Tibial artery (tissue), 4 donors: ENCODE measurements at places on chromosomes 1 and 21.

DNA sequence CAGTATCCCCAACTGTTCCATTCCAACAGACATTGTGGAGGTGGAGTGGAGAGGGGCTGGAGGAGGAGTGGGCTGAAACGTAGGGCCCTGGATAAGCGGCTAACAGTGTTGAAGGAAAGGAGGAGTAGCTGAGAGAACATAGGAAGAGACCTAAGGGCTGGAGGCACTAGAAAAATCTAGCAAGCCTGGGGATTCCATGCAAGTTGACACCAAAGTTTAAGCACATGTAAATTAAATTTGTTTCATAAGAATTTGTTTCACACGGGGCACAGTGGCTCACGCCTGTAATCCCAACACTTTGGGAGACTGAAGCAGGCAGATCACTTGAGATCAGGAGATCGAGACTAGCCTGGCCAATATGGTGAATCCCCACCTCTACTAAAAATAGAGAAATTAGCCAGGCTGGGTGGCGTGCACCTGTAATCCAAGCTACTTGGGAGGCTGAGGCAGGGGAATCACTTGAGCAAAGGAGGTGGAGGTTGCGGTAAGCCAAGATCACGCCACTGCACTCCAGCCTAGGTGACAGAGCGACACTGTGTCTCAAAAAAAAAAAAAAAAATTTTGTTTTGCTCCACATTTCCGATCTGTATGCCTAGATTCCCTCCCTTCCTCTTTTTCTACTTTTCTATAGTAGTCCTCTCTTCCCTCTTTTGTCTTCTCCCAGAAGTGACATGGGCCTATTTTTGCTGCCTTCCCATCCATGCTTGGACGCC lies 530 bp upstream of the CD244 start:
- DNase-seq, result no peak

DNA sequence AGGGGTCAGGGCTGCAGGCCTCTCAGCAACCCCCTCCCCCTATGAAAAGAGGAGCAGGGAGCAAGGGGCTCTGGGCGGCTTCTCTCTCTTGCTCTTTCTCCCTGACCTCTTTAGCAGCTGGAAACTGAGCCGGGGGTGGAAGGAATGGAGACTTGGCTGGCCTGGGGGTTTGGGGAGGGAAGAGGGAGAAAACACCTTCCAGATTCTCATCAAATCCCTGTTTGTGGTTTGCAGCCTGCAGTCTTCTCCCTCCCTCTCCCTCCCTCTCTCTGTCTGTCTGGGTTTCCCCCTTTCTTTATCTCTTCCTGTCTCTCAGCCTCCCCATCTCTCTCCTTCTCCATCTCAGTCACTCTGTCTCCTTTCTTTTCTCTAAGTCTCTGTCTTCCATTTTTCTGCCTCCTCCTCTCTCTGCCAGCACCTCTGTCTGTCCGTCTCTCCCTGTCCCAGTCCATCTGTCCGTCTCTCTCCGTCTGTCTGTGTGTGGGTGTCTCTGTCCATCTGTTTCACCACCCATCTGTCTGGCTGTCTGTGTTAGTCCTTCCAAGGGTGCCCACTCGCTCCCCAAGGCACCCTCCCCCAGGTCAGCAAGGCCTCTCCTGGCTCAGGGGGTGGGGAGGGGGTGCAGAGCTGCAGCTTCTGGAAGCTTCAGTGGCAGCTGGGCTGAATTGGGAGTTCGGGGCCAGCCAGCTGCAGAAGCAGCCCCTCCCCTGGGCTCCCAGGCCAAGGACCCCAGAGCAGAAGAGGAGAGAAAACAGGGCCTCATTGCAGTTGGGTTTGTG lies 6.2 kb downstream of the AHDC1 start:
- no peak for DNase-seq

- no peak for DNase-seq
These were observed 138.0 kb downstream of the DHRS3 start for GRCh38 chr1:12480041-12480440.

- DNase-seq, result no peak
These were observed 1033.8 kb downstream of the PLA2G4A start for GRCh38 chr1:187862506-187862905.

DNA sequence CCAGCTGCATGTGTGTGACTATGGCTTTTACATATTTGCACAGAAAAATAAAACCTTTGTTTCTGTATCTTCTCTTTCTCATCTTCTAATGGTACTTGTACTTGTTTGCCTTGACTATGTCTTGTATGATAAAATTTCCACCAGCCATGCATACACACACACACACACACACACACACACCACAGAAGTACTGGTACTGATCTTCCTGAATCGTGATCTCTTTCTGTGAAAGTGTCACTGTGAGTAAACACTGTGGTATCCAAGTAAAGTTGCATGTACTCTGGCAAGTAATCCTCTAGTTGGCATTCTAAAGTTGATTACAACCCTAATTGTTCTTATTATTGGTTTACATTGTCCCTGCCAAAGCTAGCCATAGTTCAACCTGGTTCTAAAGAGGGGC lies 176.7 kb downstream of the CRB1 start:
- DNase-seq, result no peak

- no peak for DNase-seq
These were observed 79.8 kb upstream of the WNT4 start for GRCh38 chr1:22222723-22223122.

DNA sequence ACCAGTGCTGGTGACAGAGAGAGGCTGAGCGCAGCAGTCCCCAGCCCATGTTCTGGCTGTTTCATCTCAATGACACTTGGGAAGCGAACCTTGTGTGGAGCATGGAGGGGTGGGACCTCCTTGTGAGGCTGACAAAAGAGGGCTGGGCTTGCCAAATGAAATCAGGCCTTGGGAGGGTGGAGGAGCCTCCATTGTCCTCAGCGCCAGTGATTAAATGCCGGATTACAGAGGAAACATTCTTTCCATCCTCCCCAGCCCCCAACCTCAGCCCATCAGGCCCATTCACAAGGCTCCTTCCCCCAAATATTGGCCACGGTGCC lies 63.3 kb upstream of the PAXBP1 start:
- no peak for DNase-seq

- DNase-seq, result no peak
These were observed 14.9 kb downstream of the ETV3L start for GRCh38 chr1:157084720-157085119.

DNA sequence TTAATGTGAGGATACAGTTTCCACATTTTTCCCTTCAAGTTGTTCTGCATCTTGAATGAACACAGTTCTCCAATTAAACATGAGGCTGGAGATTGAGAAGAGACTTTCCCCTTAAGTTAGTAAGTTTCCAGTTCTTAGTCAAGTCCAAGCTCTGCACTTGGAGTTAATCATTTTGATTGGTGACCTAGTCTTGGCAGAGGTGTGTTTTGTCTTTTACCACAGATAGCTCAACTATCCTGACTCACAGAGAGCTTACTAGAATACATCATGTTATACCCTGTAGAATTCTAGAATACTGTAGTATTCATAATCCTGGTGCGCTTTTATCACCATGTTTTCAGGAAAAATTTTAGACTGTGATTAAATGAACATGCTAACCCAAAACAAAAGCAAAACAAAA lies 129.2 kb downstream of the CYYR1 start:
- no peak for DNase-seq

- no peak for DNase-seq
These were observed 16.6 kb upstream of the ATP2B4 start for GRCh38 chr1:203609979-203610493.

- DNase-seq, result no peak
These were observed 100.2 kb downstream of the SPATA46 start for GRCh38 chr1:162276493-162276892.

GRCh38 chr21:40852563-40852962 lies 5.6 kb upstream of the DSCAM start:
- no peak for DNase-seq

GRCh38 chr21:39479164-39479813 lies 27.5 kb downstream of the SH3BGR start:
- DNase-seq, result no peak

DNA sequence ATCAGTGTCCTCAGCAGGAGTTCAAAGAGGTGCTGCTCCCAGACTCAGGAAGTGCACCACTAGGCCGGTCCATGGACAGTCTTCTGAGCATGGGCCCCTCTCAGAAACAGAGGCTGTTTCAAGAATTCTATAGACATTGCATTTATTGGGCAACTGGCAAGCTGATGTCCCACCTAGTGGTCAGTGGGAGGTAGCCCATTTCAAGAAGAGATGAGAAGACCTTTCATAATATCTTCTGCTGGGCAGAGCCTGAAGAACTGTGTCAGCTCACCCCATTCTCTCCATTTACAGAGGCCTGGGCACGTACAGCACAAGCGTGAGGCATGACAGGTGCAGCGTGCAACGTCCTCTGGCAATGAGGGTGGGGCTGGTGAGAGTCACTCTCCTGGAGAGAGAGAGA lies 216.0 kb downstream of the DYRK1A start:
- no peak for DNase-seq
